ENCODE measurements at places on chromosomes 11 and 22.

GRCh38 chr11:112400476-112401014 lies 139.9 kb upstream of the PLET1 start:
- DNase-seq, result no peak

DNA sequence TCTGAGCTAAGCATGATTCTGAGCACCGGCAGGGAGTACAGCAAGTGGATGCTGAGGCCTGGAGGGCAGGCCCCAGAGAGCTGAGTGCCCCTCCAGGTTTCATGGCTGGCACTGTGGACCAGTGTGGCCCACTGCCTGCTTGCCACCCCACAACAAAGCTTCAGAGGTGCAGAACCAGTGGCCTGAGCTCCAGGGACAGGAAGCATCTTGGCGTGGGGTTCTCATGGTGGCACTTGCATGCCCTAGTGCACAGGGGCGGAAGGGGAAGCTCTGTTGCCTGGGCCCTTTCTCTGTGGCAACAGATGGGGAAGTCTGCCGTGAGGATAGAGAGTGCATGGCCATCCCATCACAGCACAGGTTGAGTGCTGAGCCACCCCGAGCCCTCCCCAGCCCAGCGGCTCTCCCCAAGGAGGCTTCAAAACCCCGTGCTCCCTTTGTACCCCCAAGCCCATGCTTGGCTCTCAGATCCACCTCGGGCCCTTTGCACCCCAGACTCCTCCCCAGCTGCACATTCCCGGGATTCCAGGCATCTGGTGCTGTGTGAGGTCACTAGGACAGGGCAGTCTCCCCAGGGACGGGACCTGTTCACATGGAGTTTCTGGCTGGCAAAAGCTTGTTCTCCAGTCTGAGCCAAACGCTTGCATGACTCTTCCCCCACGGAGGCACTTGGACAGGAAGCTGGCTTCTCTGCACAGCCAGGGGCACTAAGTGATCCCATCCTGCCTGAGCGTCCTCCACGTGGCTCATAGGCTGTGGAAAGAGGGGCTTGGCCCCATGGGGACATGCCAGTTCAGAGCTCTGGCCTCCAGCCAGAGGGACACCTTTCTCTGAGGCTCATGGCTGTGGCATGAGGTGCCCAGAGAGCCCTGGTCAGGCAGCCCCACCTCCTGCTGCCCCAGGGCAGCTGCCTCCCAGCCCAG lies 4.2 kb downstream of the SLC25A1 start:
- DNase-seq, result no peak

- peak; percentile 78 for DNase-seq
Observed at GRCh38 chr22:38927033-38927781, 30.2 kb upstream of the APOBEC3A start.

GRCh38 chr22:47564651-47565434 lies 802.4 kb downstream of the TBC1D22A start:
- no peak for DNase-seq

DNA sequence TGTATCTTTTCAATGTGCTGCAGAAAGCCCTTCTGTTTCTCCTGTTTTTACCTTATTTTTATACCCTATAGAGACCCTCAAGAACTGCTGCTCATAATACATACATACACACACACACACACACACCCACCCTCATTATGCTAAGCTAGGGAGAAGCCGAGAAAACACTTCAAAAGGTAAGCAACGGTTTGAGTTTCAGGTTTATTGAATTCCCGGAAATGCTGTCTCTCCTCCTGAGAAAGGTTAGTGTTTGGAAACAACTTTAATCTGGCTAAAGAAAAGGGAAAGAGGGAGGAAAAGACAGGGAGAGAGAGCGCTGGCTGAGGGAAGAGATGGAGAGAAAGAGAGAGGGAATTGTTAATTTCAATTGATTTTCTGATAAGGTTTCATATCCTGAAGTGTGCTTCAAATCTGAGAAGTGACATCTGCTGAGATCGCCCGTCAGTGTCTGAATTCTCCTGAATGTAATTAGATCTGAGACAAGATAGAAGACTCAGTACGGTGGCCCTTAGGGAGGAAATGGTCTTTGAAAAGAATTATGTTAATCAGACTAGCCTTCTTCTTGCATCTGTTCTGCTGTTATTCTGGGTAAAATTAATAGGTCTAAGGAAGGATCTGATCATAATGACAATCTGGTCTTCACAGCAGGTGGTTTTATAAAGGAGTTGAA lies 169.1 kb downstream of the NXPE2 start:
- no peak for DNase-seq

GRCh38 chr22:38246692-38247091 lies 26.1 kb downstream of the TMEM184B start:
- DNase-seq, result no peak

- DNase-seq, result no peak
Observed at GRCh38 chr11:85539740-85540139, 87.4 kb downstream of the DLG2 start.

- no peak for DNase-seq
Observed at GRCh38 chr11:44775366-44775984, 48.7 kb downstream of the TSPAN18 start.

DNA sequence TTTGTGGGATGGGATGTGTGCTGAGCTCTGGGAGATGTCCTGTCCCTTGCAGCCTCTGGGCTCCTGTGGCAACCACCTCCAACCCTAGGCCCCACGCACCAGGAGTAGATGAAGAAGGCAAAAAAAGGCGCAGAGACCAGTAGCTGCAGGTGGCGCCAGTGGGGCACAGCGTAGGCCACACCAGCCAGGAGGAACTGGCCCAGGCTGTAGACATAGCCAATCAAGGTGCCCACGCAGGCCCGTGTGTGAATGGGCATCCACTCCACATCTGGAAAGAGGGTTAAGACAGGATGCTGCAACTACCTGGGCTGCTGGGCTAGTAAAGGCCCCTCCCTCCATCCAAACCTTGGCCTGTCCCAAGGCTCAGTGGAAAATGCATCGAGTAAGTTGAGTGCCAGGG lies 3.0 kb downstream of the SLC22A6 start:
- no peak for DNase-seq

DNA sequence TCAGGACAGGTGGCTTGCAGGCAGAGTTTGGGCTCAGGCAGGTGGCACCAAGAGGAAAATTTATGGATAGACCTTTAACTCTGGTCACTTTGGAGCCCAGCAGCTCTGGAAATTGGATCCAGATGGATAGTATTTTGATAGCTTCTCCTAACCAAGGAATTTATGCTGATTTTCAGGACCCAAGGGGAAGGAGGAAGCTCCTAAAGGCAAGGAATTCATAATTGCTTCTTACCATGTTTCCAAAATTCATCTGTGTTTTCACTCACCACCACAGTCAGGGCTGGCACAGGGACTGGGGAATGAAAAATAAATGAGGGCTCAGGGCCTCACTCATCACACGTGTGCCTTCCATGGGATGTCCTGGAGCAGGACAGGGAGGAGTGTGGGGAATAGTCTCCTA lies 317.8 kb downstream of the ST3GAL4 start:
- DNase-seq, result no peak

DNA sequence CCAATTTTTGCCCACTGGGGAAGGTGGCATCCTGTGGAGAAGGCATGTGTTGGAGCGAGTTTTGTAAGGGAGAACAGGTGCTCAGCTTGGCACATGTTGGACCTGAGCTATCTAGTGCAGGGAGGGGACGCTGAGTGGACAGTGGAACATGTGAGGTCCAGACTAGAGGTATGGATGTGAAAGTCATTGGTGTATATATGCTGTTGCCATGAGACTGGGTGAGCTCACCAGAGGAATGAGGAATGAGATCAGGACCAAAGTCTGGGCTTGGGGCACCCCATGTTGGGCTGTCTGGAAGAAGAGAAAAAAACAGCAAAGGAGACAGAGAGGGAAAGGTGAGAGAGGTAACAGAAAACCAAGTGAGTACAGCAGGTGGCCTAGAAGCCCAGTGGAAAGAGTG lies 12.3 kb upstream of the SYT7 start:
- DNase-seq, result no peak

- DNase-seq, result no peak
Observed at GRCh38 chr22:17359501-17359900, 9.8 kb upstream of the CECR2 start.

DNA sequence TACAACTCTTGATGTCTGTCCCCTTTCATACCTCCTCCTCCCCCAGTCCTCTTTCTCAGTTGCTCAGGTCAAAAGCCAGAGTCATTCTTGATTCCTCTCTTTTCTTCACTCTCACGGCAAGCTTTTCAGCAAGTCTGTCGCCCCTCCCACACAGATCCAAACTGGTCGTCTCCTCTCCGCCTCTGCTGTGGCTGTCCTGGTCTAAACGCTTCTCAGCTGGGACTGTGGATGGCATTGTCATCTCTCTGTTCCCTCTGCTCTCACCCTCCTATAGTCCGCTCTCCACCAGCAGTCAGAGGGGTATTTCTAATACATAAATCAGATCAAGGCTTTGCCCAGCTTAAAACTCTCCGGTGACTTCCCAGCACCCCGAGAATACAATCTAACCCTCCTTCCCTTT lies 46.8 kb upstream of the SPATA19 start:
- no peak for DNase-seq

All from hypothalamus (tissue), 51 donors.